Activated CD8-positive, alpha-beta memory T cell treated with anti-CD3 and anti-CD28 coated beads, Interleukin-2, amount 10 ng/mL, durations not matched to agents 7 days and 5 days (primary cell): ENCODE measurements at places on chromosomes 16 and 17.

DNA sequence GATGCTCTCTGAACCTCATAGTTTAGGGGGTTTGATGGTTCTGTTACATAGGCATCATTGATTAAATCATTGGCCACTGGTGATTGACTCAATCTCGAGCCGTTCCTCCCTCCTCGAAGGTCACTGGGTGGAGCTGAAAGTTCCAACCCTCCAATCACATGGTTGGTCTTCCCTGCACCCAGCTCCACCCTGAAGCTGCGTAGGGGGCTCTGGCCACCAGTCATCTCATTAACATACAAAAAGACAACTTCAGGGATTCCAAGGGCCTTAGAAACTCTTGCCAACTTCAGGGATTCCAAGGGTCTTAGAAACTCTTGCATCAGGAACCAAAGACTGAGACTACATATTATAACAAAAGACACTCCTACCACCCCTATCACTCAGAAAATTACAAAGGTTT, 306.5 kb upstream of the TNRC6C start:
- no peak for DNase-seq

GRCh38 chr17:38761612-38762011, 9.1 kb downstream of the PSMB3 start:
- DNase-seq: peak; percentile 61

DNA sequence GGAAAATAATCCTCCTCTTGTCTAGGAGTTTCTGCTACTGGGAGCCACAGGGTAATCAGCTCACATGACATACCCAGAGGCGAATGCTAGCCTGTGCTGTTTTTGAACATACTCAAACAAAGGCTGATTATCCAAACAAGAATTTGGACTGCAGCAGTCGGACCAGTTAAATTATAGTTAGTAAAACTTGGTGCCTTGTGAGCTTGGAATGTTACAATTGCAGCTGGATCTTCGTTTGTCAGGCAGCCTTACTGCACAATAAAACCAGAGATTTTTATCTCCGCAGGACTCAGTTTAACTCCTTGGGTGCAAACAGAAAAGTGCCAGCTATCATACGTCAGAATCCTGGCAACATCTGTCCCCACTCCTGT, 163.8 kb upstream of the TBX2 start:
- no peak for DNase-seq

GRCh38 chr16:30023586-30023985, 588 bp downstream of the C16orf92 start:
- DNase-seq: no peak

- DNase-seq: no peak
Measured at GRCh38 chr16:47316442-47317015, 144.3 kb downstream of the ITFG1 start.

DNA sequence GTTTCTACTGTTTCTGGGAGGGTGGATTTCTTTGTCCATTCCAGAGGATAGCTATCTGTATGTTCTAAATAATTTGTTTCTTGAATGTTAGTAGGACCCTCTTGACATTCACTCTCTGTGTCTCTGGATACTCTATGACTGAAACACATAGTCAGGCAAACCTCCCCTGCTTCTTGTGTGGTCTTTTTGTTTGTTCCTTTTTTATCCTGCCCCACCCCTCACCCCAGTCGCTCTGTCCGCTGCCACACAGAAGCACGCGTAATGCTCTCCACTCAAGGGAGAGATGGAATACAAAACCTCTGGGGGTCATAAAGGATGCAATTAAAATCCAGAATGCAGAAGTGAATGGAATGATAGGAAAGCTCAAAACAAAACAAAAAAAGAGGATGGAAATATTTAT, 253.1 kb downstream of the RBFOX1 start:
- no peak for DNase-seq

- peak; percentile 89 for DNase-seq
Measured at GRCh38 chr17:81711814-81712467, at the start of gene SLC25A10. Gene SLC25A10 (plus strand): TSS chr17:81712284. CDS start chr17:81712427, 143 bp downstream.

- DNase-seq: no peak
Measured at GRCh38 chr16:69056421-69056820, 49.0 kb upstream of the HAS3 start.

GRCh38 chr17:7020894-7021664, 1.8 kb upstream of the BCL6B start:
- no peak for DNase-seq

GRCh38 chr17:57086069-57086930, 1.3 kb downstream of the AKAP1 start:
- DNase-seq: peak; percentile 46

DNA sequence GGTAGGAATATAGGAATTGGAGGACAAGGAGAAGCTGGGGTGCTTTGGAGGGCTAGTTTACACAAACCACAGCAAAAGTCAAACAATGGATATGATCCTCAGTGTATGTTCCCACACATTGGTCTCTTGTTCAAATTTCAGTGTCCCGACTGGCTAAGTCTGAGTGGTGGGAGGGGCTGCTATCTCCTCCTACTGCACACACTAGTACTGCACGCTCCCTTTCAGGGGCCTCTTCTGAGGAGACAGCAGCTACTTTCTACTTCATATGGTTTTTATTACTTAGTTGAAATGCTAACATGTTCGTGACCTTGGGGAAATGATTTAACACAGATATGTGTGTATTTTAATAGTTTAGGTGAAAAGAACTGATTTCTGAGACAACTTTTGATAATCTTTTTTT, 18.8 kb upstream of the KRT10 start:
- no peak for DNase-seq
